ENCODE measurements at places on chromosomes 6 and 20. TPM values are rescaled to one million over a fixed set of nuclear protein-coding genes. Genes with fewer than 3 reads are reported as not detected.

Gene TPD52L2
- total RNA-seq = 60.0 TPM

Gene C6orf136
- total RNA-seq = 29.6 TPM

Gene ECT2L
- not detected for total RNA-seq

Gene PLCB4
- total RNA-seq = not detected

All from natural killer cell treated with Interleukin-12 subunit alpha and Interleukin-12 subunit beta and Interleukin-15 and Interleukin-18, amount 100 ng/mL, for 72 hours (primary cell).